IMR-90 (cell line): ENCODE measurements at places on chromosomes 13 and 19.
A peak's percentile ranks its signal among the peaks of the same experiment; 100 is the strongest.

GRCh38 chr19:55322204-55322885 is 2.8 kb downstream of the TMEM150B start:
- no peak overlapping the region for H3K27ac ChIP-seq
- no peak for DNase-seq
- no peaks in the 10 kb centered on the region; the same call in 1 of the 2 replicates for H3K4me1 ChIP-seq

- H3K36me3 ChIP-seq: peaks cover 37% of the 10 kb centered on the region
- H3K4me3 ChIP-seq: no peak overlapping the region
- no peak overlapping the region for H3K27ac ChIP-seq
These were observed 19.0 kb downstream of the EPS8L1 start for GRCh38 chr19:55094456-55095259.

DNA sequence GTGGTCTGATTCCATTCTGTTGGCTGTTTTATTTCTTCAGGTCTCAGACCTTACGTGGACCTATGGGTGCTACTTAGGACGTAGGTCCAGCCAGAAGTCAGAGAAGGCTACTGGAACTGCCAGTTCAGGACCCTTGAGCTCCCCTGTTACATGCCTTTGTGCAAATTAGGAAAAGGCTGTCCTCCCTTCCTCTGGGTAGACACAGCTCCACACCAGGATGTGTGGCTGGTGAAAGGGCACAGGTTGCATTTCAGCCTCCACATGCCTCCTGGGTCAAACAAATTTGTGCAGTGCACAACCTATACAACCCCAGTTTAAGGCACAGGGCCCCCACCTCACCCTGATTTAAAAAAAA is 43.9 kb upstream of the MAP3K10 start:
- no peak for DNase-seq
- no peaks in the 10 kb centered on the region; the same call in 1 of the 2 replicates for H3K27me3 ChIP-seq
- H3K36me3 ChIP-seq: no peaks in the 10 kb centered on the region
- H3K27ac ChIP-seq: no peak overlapping the region
- peaks cover 8% of the 10 kb centered on the region for H3K4me1 ChIP-seq

GRCh38 chr13:50934735-50935435 is 25.3 kb downstream of the RNASEH2B start:
- no peaks in the 10 kb centered on the region for H3K27me3 ChIP-seq
- H3K36me3 ChIP-seq: peaks cover 12% of the 10 kb centered on the region; the same call in 1 of the 2 replicates
- no peak for DNase-seq
- H3K4me3 ChIP-seq: no peak overlapping the region
- H3K4me1 ChIP-seq: no peaks in the 10 kb centered on the region

- H3K27me3 ChIP-seq: no peaks in the 10 kb centered on the region
- H3K4me1 ChIP-seq: no peaks in the 10 kb centered on the region
- no peaks in the 10 kb centered on the region for H3K36me3 ChIP-seq
- no peak overlapping the region for H3K27ac ChIP-seq
These were observed 61.5 kb upstream of the SLC15A1 start for GRCh38 chr13:98813993-98814392.

DNA sequence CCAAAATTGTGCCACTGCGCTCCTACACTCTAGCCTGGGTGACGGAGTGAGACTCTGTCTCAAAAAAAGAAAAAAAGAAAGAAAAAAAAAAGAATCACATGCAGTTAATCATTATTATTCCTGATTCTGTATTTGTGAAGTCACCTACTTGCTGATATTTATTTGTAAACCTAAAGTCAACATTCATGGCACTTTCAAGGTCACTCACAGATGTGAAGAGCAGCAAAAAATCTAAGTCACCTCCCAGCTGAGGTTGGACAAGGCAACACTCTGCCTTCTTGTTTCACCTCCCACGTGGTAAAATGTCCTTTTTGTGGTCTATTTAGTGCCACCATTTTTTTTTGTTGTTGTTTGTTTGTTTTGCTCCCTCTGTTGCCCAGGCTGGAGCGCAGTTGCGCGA is 26.5 kb downstream of the WDR88 start:
- no peak overlapping the region for H3K4me3 ChIP-seq
- H3K27ac ChIP-seq: no peak overlapping the region
- no peak for DNase-seq
- no peaks in the 10 kb centered on the region for H3K36me3 ChIP-seq

- H3K4me1 ChIP-seq: no peaks in the 10 kb centered on the region
- no peak for DNase-seq
- no peak overlapping the region for H3K4me3 ChIP-seq
These were observed 4.5 kb upstream of the IL12RB1 start for GRCh38 chr19:18091217-18091608.

DNA sequence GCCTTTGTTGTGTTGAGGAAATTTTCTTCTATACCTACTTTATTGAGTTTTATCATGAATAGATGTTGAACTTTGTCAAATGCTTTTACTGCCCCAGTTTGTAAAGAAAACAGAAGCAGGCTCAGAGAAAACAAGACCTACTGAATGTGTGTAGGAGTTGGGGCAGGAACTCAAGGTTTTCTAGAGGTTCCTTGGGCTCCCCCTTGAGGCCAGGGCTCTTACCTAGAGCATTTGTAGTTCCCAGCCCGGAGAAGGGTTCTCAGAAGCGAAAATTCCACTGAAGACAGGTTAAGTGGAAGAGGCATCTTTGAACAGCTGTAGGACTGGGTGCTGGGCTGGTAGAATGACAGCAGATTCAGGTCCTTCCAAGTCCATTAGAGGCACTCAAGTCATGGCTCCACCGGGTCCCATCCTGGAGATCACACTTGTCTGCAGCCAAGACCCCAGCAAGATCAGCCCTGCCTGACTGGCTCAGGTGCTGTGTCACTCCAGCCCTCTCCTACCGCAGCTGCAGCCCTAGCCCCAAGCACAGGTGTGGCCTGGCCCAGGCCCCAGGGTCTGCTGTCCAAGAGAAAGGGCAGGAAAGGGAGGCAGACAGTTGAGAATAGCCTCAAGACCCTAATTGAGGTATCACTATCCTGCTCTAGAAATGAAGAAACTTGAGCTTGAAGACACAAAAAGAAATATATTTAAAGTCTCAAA is 425.5 kb downstream of the PCDH20 start:
- H3K27ac ChIP-seq: no peak overlapping the region
- no peaks in the 10 kb centered on the region for H3K36me3 ChIP-seq
- H3K4me1 ChIP-seq: no peaks in the 10 kb centered on the region
- H3K4me3 ChIP-seq: no peak overlapping the region

DNA sequence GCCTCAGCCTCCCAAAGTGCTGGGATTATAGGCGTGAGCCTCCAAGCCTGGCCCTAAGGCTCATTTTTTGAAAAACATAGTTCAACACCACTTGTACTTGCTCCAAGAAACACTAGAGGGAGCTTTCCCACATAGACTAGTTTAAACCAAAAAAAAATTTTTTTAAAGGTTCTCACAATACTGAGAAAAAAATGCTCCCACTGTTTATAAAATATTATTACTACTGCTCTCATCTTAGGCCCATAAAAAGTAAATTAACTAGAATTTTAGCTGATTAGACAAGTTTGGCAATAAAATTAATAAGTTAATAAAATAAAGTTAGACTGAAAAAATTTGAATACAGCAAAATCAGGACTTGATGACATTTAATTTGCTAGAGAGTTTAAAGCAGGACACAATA is 109.5 kb downstream of the TBC1D4 start:
- peaks cover 1% of the 10 kb centered on the region; the same call in 1 of the 2 replicates for H3K4me1 ChIP-seq
- no peak overlapping the region for H3K4me3 ChIP-seq
- peak; percentile 62 for DNase-seq
- no peaks in the 10 kb centered on the region for H3K36me3 ChIP-seq

DNA sequence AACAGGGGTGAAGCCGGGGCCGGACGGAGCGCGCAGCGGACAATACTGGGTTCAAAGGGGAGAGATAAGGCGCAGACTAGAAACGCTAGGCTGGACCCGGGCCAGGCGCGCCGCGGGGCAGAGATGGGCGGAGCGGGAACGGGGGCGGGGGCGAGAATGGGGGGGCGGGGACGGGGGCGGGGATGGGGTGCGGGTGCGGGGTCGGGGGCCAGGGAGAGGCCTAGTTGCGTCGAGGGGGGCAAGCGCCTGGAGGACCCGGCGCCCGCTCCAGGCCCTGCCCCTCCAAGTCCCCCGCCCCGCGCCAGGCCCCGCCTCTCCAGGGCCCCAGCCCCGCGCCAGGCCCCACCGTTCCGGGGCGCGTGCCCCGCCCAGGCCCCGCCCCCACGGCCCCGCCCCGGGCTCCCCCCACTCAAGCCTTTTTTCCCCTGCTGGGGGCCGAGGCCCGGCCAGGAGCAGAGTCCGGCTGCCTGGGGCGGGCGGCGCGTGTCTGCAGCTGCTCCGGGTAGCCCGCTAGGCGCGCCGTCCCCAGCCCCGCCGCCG is at the start of gene CERS4:
Gene CERS4, plus strand, starts transcription at position 449 of the 540 bp plus-strand sequence. CDS start 41,707 bp downstream, outside the sequence.
- peaks cover 14% of the 10 kb centered on the region for H3K27me3 ChIP-seq
- peaks cover 4% of the 10 kb centered on the region; the same call in 1 of the 2 replicates for H3K4me1 ChIP-seq
- H3K27ac ChIP-seq: peak within 1 kb of the TSS; percentile 16
- peak within 1 kb of the TSS; percentile 65 for H3K4me3 ChIP-seq

DNA sequence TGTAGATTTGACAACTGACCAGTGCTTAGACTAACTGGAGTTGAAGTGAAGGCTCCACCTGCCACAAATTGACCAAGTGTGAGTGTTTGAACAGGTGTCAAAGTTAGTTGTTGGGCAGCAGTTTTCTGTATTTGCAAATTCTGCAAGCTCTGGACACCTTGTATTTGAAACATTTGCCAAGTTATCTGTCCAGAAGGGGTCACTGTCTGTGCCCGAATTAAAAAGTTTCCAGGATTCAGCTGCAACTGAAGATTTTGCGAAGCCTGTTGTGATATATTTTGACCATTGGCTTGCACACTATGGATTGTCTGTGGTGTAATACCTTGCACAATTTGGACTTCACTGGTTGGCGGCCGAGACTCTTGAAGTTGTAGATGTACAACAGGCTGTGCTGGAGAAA is 1690.7 kb downstream of the SLITRK5 start:
- no peaks in the 10 kb centered on the region for H3K27me3 ChIP-seq
- peak; percentile 0 for DNase-seq
- H3K27ac ChIP-seq: no peak overlapping the region
- no peaks in the 10 kb centered on the region for H3K36me3 ChIP-seq
- no peaks in the 10 kb centered on the region for H3K4me1 ChIP-seq

- no peak overlapping the region for H3K27ac ChIP-seq
- peaks cover 6% of the 10 kb centered on the region for H3K4me1 ChIP-seq
- no peaks in the 10 kb centered on the region for H3K27me3 ChIP-seq
- DNase-seq: no peak
- no peak overlapping the region for H3K4me3 ChIP-seq
These were observed 27.6 kb upstream of the SLC1A5 start for GRCh38 chr19:46815833-46816627.

GRCh38 chr13:50122455-50122854 is 107.2 kb downstream of the KCNRG start:
- peaks cover 7% of the 10 kb centered on the region for H3K4me1 ChIP-seq
- no peak overlapping the region for H3K4me3 ChIP-seq
- no peak overlapping the region for H3K27ac ChIP-seq
- H3K27me3 ChIP-seq: no peaks in the 10 kb centered on the region
- no peak for DNase-seq

DNA sequence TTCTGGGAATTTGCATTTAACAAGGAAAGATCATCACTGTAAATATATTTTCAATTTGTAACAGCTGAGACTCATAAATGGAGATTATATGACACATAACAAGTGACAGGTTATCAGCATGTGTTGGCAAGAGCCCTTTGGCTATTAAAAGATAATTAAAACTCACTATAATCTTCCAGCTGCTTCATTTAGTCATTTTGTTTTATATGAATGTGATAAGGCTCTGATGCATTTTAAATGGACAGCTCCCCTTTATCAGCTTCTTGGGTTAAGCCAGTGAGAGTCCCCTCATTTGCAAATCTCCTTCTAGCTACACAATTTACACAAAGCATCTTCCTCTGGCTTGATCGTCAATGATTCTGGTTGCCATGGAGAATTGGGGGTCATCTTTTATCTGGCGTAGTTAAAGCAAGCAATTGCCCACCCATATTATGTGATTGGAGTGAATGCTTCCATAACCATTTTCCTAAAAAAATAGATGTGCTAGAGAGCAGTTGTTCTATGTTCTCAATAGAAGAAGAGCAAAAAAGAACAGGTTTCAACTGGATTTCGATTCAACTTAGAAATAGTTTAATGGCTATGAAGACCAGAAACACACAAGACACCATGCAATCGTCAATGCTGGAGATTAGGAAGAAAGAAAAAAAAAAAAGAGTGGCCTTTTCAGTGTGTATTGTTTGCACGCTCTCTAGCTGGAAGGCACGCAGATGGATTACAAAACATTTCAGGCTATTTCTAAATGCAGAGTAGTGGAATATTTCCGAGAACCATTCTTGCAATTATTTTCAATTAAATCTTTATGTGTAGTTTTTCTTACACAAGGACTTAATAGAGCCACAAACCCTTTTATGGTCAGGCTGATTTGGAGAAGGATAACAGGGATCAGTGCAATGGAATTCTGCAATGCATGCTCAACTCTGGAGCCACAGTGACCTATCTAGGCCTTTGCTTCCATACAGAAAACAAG is 27.4 kb downstream of the STARD13 start:
- H3K27me3 ChIP-seq: no peaks in the 10 kb centered on the region
- peak; percentile 63 for DNase-seq
- no peak overlapping the region for H3K4me3 ChIP-seq

- peak overlapping the region; percentile 94; the same call in 1 of the 2 replicates for H3K4me3 ChIP-seq
- peaks cover 15% of the 10 kb centered on the region for H3K36me3 ChIP-seq
- peaks cover 18% of the 10 kb centered on the region for H3K4me1 ChIP-seq
These were observed 2.0 kb downstream of the BICRA start for GRCh38 chr19:47610902-47611301.

- peaks cover 22% of the 10 kb centered on the region for H3K36me3 ChIP-seq
- no peak overlapping the region for H3K4me3 ChIP-seq
- peaks cover 52% of the 10 kb centered on the region for H3K4me1 ChIP-seq
- no peaks in the 10 kb centered on the region for H3K27me3 ChIP-seq
These were observed 28.1 kb downstream of the RANBP3 start for GRCh38 chr19:5949792-5950305.

GRCh38 chr13:71661921-71662320 is 205.1 kb downstream of the DACH1 start:
- H3K4me1 ChIP-seq: no peaks in the 10 kb centered on the region
- no peaks in the 10 kb centered on the region for H3K36me3 ChIP-seq
- no peaks in the 10 kb centered on the region for H3K27me3 ChIP-seq
- H3K27ac ChIP-seq: no peak overlapping the region
- DNase-seq: peak; percentile 41

- peaks cover 14% of the 10 kb centered on the region for H3K27me3 ChIP-seq
- no peaks in the 10 kb centered on the region for H3K36me3 ChIP-seq
- H3K4me3 ChIP-seq: no peak within 1 kb of the TSS
These were observed at the start of gene KASH5 for GRCh38 chr19:49387936-49388372. Gene KASH5 (plus strand): TSS chr19:49388249. CDS start chr19:49390884, 2,635 bp downstream.

DNA sequence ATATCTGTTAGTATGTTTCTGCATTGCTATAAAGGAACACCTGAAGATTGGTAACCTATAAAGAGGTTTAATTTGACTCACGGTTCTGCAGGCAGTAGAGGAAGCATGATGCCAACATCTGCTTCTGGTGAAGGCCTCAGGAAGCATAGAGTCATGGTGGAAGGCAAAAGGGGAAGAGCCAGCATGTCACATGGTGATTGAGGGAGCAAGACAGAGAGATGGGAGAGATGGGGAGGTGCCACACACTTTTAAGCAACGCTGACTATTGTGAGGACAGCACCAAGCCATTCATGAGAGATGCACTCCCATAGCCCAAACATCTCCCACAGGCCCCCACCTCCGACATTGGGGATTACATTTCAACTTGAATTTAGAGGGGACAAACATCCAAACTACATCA is 32.8 kb downstream of the COG6 start:
- no peak overlapping the region for H3K4me3 ChIP-seq
- H3K36me3 ChIP-seq: peaks cover 6% of the 10 kb centered on the region; the same call in 1 of the 2 replicates
- no peaks in the 10 kb centered on the region for H3K27me3 ChIP-seq
- H3K27ac ChIP-seq: no peak overlapping the region
- peaks cover 6% of the 10 kb centered on the region for H3K4me1 ChIP-seq
- DNase-seq: no peak

- H3K4me1 ChIP-seq: no peaks in the 10 kb centered on the region
- no peaks in the 10 kb centered on the region for H3K27me3 ChIP-seq
- H3K4me3 ChIP-seq: no peak overlapping the region
- no peak for DNase-seq
These were observed 126.7 kb downstream of the MAB21L1 start for GRCh38 chr13:35349673-35350278.
